ENCODE measurements at places on chromosomes 1 and 21.

DNA sequence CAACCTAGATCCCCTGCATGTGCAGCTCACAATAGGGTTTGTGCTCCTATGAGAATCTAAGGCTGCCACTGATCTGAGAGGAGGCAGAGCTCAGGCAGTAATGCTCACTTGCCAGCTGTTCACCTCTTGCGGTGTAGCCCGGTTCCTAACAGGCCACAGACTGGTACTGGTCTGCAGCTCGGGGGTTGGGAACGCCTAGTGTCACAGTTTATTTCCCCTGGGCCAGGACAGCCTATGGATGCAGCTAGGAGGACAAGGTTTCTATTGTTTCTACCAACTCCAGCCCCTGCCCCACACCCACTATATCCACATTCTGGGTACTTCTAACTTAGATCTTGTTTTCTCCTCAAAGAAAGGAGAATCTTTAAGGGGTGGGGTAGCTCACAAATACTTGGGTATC, 58.7 kb upstream of the PRRC2C start:
- DNase-seq = no peak

DNA sequence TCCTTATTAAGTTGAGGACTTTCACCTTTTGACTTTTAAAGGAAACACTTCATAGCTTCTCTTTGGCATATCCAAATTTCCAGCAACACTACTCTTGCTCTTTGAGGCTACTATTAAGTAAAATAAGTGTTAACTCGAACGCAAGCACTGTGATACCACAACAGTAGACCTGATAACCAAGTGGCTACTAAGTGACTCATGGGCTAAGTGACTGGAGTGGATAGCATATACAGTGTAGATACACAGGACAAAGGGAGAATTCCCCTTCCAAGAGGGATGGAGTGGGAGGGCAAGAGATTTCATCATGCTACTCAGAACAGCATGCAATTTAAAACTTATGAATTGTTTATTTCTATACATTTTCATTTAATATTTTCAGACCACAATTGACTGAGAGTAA, 9.8 kb upstream of the KCNA3 start:
- no peak for DNase-seq

DNA sequence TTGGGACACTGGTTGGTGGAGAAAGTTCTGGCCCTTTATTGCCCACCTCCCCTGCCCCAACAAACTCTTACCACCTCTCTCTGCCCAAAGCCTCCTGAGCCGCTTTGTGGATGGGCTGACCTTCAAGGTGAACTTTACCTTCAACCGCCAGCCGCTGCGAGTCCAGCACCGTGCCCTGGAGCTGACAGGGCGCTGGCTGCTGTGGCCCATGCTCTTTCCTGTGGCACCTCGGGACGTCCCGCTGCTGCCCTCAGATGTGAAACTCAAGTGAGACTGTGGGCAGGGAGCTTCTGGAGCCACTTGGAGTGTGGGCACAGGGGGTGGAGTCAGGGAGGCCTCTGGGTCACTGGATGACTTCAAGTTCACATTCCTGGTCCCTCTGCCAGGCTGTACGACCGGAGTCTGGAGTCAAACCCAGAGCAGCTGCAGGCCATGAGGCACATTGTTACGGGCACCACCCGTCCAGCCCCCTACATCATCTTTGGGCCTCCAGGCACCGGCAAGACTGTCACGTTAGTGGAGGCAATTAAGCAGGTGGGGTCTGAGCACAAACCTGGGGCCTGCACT, 12.5 kb downstream of the RHOC start:
- DNase-seq = no peak

GRCh38 chr1:53878492-53879105, 11.0 kb downstream of the YIPF1 start:
- DNase-seq = no peak

DNA sequence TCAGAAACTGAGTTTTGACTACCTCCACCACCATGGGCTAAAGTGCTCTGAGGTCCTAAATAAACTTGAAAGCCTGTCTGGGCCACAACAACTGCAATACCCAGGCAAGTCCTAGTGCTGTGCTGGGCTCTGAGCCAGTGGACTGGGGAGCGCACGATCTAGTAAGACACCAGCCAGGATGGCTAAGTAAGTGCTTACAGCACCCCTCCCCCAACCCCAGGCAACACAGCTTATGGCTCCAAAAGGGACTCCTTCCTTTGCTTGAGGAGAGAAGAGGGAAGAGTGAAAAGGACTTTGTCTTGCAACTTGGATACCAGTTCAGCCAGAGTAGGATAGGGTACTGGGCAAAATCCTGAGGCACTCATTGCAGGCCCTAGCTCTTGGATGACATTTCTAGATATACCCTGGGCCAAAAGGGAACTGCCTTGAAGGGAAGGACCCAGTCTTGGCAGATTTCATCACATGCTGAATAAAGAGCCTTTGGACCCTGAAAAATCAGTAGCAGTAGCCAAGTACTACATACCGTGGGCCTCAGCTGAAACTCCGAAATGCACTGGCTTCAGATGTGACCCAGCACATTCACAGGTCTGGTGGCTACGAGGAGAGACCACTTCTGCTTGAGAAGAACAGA, 1.6 kb downstream of the C1orf105 start:
- DNase-seq = no peak

DNA sequence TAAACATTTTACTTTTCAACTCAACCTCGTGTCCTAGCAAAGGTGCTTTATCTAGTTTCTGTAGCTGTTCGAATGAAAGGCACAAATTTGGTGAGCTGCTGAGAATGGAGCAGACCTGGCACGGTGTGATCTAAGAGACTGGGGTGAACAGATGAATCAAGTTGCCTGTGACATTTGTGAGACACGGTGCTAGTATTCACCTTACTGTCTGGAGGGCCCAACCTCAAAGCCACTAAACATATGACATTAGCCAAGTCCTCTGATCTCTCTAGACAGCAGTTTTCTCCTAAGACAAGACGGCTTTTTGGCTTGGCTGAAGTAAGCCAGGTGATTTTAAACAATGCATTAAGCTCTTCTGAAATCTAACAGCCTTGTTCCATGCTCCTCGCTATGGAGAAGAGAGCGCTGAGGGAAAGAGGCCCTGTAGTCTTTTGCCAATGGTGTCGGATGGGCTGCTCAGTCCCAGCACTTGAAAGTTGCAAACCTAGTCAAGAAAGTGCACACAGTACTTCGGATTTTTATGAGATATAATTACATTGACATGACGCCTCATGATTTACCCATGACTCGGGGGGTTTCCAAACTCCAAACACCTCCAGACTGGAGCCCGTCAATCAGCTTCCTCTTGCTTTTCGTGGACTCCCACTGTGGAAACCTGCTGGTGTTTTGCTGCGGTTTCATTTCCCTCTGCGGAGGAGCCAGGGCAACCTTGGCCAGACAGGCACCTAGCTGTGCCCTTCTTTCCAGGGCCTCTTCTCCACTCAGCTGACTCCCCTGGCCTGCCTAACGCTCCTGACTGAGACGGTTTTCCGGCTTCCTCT, 794 bp upstream of the TOR3A start:
- DNase-seq = no peak

- no peak for DNase-seq
Observed at GRCh38 chr1:8426996-8427395, 109.1 kb downstream of the SLC45A1 start.

DNA sequence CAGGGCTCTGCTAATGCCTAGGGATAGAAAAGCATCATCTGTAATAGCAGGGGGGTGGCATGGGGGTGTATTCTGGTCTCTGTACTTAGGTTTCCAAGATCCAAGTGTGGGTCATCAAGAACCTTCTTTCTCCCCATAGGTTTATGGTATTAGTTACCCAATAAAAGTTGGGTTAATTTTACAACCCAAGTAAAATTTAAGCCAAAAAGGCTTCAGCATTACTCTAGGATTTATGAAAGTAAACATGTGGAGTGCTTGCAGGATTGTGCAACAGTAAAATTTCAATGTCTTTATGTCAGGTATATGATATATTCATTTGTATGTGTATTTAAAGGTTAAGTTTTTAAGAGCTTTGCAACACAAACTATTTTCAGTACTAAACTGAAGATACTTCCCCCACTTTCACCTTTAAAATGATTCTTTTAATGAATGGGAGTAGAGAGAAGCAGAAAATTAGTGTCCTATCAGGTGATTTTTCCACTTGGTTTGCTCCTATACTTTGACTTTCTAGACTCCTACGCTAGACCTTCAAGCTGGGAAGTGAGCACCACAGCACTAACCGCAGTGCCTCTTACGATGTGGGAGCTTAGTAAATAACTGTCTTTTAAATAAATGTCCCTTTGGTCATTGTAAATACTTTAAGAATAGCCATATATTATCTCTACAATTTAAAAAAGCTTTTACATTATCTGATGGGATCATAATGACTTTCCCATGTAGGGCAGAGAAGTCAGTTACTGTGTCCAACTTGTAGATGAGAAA, 67.8 kb upstream of the UBE2U start:
- no peak for DNase-seq
